ENCODE measurements at places on chromosomes 7 and 10.

DNA sequence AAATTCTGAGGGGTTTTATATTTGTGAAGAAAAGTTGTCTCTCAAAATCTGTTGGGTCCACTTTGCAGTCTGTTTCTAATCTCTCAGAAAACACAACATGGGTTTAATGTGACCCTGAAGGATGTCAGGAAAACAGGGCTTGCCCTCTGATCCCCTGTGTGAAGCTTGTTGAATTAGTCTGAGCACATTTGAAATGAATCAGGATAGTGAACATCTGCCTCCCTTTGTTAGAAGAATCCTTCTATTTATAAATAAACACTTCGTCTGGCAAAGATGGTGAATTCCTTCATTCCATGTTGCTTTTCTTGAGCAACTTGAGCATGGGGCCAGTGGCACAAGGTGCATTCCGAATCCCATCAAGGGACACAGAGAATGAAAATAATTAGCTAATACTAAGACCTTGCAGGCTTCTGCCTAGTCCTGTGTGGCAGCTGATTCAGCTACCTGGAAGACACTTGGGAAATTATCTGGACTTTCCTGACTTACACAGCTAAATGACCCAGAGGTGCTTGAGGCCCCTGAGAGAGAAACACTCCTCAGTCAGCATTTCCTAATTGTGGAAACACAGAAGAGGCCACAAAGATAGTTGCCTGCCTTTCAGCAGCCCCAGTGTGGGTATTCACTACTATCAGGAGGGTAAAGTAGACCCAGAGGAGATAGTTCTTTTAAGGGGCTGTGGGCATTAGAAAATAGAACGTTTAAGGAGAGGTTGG lies 305.5 kb downstream of the C7orf25 start:
- DNase-seq: no peak

DNA sequence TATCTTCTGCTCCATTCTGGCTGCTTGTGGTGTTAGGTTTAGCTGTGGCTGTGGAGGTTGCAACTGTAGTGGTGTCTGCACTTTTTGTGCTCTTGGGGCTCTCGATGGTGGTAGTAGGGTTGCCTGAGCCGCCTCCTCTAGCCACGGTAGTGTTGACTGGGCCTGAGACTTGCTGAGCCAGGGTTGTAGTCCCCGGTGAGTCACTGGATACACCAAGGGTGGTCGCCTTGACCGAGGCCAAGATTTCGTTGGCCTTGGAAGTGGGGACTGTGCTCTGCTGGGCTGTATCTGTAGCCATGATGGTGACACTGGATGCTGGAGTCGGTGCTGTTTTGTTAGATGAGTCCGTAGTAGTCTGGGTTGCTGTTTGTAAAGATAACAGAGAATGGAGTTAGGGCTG lies 45.4 kb downstream of the PODXL start:
- no peak for DNase-seq

DNA sequence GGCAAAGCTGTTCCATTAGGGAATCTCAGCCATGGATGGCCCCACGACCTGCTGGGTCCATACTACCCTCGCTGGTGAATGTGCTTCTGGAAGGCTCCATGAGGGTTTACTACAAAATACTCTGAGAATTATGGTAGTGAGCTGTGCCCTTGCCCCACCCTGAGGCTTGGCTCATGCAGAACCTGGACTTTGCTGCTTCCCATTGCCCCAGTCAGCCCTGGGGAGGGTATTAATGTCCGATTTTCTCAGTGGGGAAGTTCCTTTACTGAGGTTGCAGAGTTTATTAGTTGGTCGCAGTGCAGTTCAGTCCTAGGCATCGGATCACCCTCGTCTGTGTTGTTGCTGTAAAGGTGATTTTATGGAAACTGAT lies 310.1 kb downstream of the WDR37 start:
- no peak for DNase-seq

DNA sequence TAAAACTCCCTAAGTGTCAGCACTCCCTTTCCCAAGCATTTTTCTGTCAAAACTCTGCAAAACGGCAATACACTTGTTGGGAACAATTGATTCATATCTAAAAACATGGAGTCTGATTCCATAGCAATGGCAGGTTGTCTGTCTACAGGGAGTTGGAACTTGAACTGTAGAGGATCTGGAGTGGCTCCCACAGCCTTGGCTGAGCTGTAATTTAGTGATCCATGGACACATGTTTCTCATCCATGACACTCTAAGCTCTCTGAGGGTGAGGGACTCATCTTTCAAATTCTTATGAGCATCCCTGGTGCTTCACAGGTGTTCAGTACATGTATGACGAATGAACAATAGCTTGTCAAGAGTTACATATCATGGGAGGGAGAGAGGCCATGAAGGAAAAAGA lies 466.1 kb downstream of the GRID1 start:
- DNase-seq: no peak

- DNase-seq: no peak
Measured at GRCh38 chr10:60521974-60522405, 132.3 kb upstream of the ANK3 start.

- DNase-seq: no peak
Measured at GRCh38 chr10:82468453-82468852, 593.5 kb downstream of the NRG3 start.

DNA sequence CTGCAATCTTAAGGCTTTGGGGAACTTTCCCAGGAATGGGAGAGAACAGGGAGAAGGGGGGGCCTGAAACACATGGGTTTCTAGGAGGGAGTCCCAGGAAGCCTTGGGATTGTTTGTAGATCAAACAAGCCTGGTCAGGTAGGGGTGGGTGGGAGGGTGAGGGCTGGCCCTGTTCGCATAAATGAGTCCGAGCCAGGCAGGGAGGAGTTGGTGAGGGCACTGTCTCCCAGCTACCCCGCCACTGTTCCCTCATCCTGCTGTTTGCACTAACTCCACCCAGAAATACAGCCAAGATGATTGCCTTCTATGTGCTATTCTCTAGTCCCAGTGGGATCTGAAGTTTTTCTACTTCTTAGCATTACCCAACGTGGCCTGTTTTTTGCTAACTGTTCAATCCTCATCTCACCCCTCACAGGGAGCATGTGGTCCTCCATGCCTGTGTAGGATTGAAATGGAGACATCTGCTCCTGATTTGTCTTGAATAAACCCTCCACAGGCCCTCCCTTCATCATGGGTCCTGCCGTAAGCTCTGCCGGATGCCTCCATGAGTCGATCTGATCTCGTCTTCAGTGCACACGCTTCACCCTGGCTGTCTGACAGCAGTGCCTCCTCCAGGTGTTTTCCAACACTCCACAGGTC lies 257.0 kb downstream of the COBL start:
- no peak for DNase-seq

GRCh38 chr10:116278846-116279245 lies 5.8 kb upstream of the GFRA1 start:
- DNase-seq: no peak

- no peak for DNase-seq
Measured at GRCh38 chr10:102613785-102614184, 30.5 kb upstream of the TRIM8 start.

DNA sequence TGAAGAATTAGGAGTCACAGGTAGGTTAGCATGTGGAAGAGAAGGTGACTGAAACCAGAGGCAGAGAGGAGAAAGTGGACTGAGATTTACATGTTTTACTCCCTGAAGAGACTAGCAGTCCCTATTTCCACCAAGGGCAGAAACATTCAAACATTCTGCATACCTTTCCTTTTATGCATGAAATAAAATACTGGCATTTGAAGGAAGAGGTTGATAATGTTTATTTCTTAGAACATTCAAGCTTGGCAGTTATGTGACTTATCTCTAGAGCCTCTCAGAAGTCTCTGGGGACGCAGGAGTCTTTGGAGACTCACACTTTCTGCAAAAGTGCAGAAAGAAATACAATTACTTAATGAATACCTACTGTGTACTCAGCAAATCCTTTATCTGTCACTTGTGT lies 507.1 kb upstream of the C7orf33 start:
- no peak for DNase-seq

- no peak for DNase-seq
Measured at GRCh38 chr7:140676306-140676705, 3.6 kb downstream of the ADCK2 start.

- no peak for DNase-seq
Measured at GRCh38 chr7:46393142-46393541, 472.1 kb upstream of the IGFBP3 start.

- DNase-seq: no peak
Measured at GRCh38 chr7:117069379-117069778, 116.1 kb downstream of the ST7 start.

DNA sequence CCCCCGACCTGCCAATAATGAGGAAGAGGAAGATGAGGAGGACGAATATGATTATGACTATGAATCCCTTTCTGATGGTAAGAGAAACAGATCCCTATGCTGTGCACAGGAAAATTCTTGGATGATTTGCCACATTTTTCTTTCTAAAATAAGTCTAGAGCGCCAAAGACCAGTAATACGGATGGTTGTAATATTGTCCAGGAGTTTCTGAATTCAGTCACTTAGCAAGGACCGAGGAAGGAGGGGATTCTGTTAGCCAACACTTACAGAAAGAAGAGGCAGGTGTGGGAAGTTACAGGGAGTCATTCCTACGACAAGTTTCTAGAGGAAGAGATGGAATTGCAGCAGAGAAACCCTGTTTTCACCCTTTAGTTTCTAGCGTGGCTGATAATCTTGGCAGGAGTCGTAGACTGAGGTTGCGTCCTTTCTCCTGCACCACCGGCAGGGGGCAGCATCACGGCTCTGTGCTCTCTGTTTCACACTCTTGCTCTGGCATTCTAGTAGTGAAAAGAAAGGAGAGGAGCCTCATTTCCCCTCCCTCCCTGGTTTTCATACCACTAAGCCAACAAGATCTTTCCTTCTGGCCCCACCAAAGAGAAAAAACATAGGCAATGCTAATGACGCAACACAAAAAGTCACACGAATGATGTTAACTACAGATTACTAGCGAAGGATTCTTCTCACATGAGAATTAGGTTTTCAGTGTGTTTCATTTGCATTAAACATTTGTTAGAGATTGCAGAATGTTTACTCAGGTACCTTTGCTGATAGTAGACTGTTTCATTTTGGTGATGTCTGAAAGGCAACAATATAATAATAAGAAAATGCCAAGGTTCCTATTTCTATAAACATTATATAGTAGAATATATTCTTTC lies 82.7 kb downstream of the NOC3L start:
- DNase-seq: no peak

GRCh38 chr10:13917791-13918190 lies 331.0 kb downstream of the PRPF18 start:
- DNase-seq: no peak

DNA sequence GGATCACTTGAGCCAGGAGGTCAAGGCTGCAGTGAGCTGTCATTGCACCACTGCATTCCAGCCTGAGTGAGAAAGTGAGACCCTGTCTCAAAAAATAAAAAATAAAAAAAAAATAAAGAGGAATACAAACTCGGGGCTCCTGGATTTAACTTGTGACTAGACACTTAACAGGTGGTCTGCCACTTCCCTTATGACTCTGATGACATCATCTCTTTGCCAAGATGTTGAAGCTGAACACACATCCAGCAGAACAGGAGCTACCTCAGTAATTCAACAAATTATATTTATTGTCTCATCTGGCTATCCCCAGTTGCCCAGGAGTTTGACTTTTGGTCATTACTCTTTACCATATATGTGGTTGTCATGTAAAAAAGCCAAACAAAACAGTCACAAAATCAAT lies 35.3 kb downstream of the NEUROD6 start:
- DNase-seq: no peak

- no peak for DNase-seq
Measured at GRCh38 chr10:35091994-35092790, 2.1 kb upstream of the CUL2 start.

DNA sequence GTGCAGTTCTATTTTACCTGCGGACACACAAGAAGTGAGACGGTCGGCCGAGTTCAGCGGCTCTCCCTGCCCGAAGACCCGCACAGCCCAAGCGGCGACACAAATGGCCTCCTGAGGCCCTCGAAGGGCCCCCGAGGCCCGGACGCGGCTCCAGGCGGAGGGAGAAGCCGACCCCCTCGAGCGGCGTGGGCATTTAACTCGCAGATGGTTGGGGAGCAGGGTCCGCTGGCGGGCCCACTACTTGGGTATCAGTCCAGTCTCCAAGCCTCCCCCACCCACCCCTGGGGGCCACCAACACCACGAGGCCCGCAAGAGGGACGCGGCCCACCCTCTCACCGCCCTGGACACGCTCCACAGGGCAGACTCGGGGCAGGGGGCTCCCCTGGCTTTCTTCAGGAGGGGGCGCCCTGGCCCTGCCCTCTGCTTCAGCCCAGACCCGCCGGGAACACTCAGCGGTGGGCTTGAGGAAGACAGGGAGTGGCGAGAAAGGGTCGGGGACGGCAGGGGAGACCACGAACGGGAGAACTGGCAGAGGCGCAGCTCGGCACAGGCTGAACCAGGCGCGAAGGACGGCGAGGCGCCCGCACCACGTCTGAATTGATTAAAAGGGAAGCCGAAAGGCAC lies 1.7 kb downstream of the IGF2BP3 start:
- no peak for DNase-seq

DNA sequence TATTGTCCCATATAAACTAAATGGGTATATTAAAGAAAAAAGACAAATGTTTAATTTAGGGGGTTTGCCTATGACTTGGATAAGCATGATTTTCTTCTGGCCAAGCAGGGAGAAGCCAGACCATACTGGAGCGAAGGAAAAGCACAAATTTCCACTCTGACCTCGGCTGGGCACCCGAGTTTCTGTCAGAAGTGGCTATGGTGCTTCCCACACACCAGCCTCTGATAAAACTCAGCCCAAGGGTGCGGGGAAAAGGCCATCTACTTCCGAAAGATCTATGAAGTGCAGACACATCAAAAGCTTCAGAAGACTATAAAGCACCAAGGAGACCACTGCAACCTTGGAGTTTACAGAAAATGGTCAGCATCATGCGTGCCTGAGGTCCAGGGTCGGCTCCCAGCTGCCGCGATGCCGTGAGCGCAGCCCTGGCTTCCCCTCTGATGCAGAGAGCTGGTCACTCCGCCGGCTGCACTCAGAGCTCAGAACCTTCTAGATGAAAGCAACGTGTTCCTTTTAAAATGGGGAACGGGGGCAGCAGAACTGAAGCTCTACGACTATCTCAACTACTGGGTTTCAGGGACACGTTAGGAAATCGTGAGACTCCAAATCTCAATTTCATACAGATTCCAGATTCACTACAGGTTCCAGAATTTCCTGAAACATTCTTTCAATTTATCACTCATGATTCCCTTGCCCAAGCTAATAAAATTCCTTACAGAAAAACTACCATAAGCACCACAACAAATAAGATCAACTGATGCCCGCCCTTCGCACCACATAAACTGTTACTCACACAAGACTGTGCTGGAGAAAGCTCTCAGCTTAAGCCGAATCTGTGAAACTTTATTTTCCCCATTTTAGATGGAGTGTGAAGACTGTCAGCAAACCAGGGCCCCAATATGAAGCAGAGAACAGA lies 84.5 kb downstream of the DIP2C start:
- no peak for DNase-seq

GRCh38 chr7:151115836-151116418 lies 29.7 kb downstream of the AGAP3 start:
- no peak for DNase-seq

DNA sequence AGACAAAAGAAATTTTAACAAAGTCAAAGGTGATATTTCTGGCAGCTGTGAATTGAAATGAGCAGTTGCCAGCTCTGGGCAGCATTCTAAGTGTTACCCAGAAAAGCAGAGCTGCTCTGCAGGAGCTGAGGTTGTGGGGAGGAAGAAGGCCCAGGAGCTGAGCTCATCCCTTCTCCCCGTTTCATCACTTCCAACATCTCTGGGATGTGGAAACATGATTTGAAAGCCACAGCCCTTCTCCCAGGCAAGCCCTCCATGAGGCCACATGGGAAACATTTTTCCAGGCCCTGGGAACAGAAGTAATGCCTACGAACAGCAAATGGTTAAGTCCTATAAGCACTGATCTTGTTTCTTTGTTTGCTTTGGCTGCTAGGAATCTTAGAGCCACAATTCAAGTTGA lies 10.9 kb upstream of the DMBT1 start:
- DNase-seq: no peak
